NCI-H1930 (cell line): ENCODE measurements at places on chromosomes 7 and 10.

DNA sequence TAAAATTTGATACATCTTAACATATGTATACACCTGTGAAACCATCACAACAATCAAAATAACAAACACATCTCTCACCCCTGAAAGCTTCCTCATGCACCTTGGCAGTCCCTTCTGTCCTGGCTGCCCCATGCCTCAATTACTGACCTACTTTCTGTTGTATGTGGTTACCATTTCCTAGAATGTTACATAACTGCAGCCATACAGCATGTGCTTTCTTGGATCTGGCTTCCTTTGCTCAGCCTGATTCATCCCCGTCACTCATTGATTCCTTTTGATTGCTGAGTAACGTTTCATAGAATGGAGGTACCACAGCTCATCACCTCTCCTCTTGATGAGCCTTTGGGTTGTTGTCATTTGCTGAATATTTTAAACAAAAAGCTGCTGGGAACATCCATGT lies 165.3 kb downstream of the CELF2 start:
- DNase-seq, result no peak

- DNase-seq, result no peak
These were observed 13.7 kb upstream of the DNTT start for GRCh38 chr10:96290368-96291133.

- peak; percentile 11 for DNase-seq
These were observed 73.4 kb upstream of the KCNMA1 start for GRCh38 chr10:77710759-77711682.

GRCh38 chr10:11797281-11797680 lies 25.9 kb upstream of the PROSER2 start:
- no peak for DNase-seq

DNA sequence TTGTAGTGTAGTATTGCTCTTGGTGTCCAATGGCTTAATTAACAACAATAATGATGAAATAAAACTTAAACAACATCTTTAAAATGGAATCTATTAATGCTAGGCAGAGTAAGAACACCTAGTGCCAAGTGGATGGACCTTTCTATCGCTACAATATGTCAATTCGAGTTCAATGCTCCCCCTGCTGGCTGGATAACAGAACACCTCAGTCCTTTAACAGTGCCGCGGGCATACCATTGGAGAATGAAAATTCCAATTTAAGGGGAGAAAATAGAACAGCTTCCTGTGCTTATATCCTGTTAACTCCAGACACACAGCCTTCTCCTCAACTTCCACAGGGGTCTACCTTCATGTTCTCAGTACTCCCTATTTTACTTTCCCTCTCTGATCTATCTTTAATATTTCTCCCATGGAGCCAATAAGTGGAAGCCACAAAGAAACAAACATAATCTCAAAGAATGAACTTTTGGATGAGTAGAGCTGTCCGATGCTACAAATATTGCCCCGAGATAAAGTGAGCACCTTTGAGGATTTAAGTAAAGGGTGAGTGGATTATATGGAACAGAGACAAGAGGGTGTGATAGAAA lies 41.4 kb downstream of the COL1A2 start:
- DNase-seq, result peak; percentile 18

- DNase-seq, result peak; percentile 98
These were observed at the start of the genes PLOD3 and ZNHIT1 for GRCh38 chr7:101217388-101218235. PLOD3 (minus strand) TSS chr7:101217581; CDS start chr7:101217274, 307 bp downstream. ZNHIT1 (plus strand) TSS chr7:101218165; CDS start chr7:101218196, 31 bp downstream.

- DNase-seq, result no peak
These were observed 100.5 kb upstream of the PPIF start for GRCh38 chr10:79246606-79247275.

GRCh38 chr7:114507381-114507780 lies 92.8 kb downstream of the FOXP2 start:
- no peak for DNase-seq

DNA sequence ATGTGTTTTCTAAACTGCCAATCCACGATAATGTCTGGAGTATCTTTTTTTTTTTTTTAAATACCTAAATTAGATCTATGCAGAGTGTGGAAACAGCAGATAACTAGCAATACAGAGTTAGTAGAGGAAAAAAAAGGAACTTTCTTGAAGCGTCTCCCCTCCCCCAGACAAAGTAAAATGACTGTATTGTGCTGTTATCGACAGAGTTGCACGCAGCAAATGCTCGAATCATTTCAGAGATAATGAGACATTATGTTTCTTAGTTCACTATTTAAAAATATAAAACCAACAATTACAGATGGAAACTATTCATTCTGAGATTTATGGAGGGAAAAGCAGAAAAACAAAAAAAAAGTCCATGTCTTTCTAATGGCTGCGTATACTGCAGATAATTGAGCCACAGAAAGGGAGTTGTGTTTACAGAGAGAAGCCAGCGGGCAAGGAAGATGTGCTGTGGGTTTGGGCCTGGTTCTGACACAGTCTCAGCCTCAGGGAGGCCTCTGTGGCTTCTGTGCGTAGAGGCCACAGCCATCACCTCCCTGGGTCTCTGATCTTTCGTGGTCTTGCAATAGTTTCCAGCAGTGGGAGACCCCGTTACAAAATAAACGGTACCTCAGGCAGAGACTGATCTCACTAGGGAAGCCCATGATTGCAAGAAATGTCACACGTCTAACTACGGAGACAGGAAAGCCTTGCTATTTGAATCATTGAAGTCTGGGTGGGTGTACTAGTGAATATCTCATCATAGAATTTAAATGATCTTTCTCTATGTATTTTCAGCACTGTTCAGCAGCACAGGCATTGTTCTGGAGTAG lies 19.1 kb upstream of the KLF6 start:
- DNase-seq, result no peak

- no peak for DNase-seq
These were observed 7.3 kb downstream of the ICA1 start for GRCh38 chr7:8254667-8255066.

DNA sequence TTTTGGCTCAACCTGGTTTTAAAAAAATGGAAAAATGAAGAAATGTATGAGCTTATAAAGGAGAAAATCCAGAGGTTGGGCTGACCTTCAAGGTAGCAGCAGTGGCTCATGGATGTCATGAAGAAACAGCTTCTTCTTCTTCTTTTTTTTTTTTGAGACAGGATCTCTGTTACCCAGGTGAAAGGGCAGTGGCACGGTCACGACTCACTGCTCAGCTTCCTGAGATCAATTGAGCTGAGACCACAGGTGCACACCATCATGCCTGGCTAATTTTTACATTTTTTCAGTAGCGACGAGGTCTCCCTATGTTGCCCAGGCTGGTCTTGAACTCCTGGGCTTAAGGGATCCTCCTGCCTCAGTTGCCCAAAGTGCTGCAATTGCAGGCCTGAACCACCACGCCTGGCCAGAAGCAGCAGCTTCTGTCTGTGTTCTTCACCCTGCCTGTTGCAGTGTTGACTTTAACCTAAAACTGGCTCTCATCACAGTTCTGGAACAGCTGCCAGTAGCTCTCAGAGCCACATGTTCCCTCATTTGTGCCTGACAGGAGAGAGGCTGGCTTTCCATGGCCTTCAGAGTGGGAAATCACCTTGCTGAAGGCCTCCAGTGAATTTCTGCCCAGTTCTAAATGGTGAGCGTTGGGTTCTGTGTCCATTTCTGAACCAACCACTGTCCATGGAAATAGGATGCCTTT lies 117.7 kb downstream of the PFKFB3 start:
- DNase-seq, result no peak

- DNase-seq, result no peak
These were observed 85.2 kb upstream of the TOMM7 start for GRCh38 chr7:22907805-22908204.

GRCh38 chr7:67786021-67786420 lies 789.4 kb downstream of the TYW1 start:
- no peak for DNase-seq

GRCh38 chr7:131556053-131556908 lies at the start of gene PODXL:
PODXL (minus strand) TSS chr7:131556628; CDS start chr7:131556359, 269 bp downstream.
- DNase-seq, result peak; percentile 46

- DNase-seq, result no peak
These were observed 520.6 kb downstream of the CCSER2 start for GRCh38 chr10:84848967-84849366.

- DNase-seq, result no peak
These were observed 9.4 kb downstream of the SLC35B4 start for GRCh38 chr7:134307320-134307719.

- DNase-seq, result no peak
These were observed 54.6 kb upstream of the NANOS1 start for GRCh38 chr10:118974951-118975350.

GRCh38 chr10:58330431-58330830 lies 4.4 kb upstream of the UBE2D1 start:
- no peak for DNase-seq

GRCh38 chr10:103757531-103758293 lies 97.7 kb downstream of the SH3PXD2A start:
- no peak for DNase-seq

DNA sequence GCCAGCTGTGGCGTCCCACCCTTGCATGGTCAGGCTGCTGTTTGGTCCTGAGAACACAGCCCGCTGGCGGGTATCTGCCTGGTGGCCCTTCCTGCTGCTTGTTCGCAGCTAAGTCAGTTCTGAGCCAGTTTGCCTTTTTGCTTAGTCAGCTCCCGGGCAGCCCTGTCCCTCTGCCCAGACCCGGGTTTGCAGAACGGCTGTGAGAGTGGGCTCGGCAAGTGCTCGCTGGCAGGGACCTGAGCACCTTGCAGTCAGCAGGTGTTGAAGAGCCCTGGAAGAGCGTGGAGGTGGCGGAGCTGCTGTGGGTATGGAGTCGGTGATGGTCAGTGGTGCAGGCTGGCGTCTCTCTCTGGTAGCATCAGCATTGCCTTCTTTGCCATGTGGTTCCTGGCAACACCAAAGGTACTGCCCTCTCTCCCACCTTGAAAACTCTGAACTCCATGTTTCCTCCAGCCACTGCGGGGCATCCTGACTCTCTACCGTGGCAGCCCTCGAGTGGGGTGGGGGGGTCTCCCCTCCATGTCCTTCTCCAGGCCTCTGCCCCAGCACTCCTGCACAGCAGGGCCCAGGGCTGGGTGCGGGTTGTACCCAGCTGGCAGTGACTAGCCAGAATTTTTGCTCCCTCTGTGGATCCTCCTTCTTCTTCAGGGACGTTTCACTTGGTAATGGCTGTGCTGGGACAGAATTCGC lies 4.6 kb downstream of the INPP5A start:
- no peak for DNase-seq

DNA sequence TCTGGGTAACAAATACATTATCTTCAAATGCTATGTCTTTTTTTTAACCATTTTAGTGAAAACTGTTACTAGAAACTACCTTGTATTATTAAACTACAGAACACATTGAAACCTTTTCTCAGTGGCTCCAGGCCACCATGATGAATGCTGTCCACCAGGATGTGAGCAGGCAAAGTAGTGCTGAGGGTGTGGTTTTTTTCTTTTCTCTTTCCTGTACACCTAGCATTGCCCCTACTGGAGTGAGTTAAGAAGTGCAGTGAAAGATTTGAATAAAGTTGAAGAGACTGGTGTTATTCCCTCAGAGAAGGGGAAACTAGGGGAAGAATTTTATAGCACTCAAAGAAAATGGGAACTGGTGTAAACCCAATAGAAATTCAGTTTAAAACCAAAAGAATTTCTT lies 120.0 kb upstream of the SAMD8 start:
- no peak for DNase-seq

DNA sequence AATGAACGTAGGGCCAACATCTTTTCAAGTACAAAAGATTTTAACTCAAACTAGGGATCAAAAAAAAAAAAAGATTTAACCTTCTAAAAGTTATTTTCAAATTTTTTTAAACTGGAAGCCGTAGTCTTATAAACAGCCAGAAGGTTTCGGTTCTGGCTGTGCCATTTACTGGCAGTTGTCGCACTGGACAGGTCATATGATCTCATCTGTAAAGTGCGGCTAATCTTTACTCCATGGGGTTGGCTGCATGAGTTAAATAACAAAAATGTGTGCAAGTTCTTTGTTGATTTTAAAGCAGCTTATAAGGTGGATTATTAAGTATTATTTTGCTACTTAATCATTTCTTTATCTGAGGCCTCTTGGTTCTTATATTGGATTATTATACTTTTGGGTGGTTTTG lies 36.6 kb downstream of the TRUB1 start:
- no peak for DNase-seq

DNA sequence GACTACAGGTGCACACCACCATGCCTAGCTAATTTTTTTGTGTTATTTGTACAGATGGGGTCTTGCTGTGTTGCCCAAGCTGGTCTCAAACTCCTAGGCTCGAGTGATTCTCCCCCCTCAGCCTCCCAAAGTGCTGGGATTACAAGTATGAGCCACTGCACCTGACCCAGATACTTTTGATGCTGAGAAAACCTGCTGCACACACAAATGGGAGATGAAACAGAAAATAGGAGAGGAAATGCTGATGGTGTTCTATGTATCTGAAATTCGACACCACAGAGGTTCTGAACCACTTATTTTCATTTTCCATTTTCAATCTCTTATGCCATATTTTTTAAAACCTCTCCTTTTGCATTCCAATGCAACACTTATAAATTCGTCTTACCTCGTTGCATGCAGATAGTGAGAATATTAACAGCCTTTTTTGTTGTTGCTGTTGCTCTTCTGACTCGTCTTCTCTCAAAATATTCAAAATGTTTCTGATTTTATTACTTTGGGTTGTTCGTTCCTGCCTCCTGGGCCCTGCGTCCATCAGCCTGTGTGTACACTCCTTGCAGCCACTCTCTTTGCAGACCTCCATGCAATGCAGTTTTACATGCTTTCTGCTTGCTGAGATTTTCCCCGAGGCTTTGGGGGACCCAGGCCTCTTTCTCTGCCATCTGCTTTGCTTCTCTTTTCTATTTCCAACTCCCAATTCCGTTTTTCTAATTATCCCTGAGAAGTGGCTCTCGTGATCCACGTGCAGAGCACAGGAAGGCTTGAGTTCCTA lies 556.1 kb downstream of the GALNT17 start:
- no peak for DNase-seq

DNA sequence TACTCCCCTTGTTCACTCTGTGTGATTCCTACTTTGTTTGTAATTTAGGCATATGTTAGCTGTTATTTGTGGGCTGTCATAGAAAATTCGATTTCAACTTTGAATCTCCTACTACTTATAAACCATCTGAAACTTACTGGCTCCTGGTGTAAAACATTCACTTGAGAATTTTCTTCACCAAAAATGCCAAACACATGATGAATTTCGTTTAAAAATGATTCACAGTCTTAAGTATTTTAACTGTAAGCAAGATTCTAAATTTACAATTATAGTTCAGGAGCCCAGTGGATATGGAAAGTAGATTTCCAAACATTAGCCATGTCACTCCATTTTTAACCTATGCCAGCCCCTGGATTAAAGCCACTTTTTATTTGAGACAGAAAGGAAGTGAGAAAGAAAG lies 3.1 kb downstream of the CPED1 start:
- no peak for DNase-seq

DNA sequence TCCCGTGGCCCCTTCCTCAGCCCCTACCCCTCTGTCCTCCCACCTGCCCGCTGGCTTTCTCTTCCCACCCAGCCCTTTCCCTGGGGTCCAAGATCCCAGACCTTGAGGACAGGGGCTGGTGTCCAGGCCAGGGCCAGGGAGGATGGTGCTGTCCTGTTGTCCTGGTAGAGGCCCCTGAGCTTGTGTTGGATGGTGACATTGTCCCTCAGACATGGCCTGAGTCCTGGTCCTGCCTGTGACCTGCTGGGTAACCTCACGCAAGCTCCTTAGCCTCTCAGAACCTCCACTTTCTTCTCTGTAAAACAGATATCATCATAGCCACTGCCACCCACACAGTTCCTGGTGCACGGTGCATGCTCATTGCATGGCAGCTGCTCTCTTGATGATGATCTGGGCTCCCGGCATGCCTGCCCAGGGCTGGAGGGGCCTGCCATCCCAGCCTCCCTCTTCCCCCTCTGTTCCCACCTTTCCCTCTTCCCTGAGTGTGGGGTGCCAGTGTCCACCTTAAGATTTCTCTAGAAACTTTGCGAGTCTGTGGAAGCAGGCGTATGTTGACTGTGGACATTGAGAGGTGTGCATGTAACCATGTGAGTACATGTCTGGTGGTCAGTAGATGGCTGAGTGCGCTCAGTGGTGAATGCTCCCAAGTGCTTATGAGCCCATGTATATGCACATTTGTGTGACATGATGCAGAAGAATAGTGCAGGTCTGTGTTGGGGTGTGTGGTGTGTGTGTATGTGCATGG lies 60.4 kb downstream of the NEURL1 start:
- DNase-seq, result no peak
